H4 (cell line): ENCODE measurements at places on chromosomes 2 and 18.

DNA sequence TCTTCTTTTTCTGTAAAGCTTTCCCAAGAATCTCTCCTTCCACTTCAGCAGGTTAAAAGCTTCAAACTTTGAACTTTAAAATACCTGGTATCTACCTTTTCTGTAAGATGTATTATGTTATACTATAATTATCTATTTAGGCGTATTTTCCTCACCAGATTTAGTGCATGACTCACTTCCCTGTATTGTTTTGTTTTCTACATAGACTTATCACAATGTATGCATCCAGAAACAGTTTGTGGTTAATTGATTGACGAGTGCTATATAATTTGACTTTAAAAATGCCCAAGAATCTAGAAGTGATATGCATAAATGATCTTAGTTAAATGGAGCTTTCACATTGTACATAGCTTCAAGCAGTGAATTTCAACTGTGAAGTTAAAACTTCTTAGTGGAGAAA is 473.9 kb upstream of the CDH2 start:
- DNase-seq, result no peak

DNA sequence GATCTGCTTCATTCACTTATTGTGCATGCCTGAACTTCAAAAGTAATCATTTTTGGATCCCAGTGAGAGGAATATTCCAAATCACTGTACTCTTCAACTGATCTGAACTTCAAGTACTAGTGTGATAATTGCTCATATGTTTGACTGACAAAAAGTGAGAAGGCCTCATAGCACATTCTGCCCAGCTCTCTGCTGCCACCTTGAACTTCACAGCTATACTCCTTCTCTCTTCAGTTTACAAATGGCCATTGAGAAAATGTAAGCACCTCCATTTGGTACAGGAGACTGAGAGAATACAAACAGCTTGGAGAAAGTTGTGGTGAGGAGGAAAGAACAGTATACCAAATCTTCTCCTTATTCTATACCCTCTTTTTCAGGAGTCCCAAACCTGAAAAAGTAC is 946.0 kb upstream of the CHAC2 start:
- no peak for DNase-seq

DNA sequence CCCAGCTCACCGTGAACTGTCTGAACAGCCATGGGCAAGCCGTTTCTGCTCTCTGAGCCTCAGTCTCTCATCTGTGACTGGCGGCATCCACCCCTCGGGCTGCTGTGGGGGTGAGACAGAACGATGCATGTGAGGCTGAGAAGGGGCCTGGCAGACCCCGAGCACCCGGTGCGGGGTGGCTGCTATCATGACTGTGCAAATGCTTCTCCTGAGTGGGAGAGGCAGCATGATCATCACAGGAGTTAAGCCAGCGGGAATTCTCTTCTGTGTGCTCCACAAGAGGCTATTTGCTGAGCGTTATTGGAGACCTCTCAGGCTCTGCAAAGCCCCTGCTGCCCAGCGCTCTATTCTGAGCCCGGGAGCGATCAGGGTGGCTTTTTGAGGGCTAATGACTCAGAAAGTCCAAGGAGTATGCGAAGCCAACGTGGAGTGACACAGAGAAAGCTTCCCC is 45.8 kb upstream of the ID2 start:
- DNase-seq, result no peak

DNA sequence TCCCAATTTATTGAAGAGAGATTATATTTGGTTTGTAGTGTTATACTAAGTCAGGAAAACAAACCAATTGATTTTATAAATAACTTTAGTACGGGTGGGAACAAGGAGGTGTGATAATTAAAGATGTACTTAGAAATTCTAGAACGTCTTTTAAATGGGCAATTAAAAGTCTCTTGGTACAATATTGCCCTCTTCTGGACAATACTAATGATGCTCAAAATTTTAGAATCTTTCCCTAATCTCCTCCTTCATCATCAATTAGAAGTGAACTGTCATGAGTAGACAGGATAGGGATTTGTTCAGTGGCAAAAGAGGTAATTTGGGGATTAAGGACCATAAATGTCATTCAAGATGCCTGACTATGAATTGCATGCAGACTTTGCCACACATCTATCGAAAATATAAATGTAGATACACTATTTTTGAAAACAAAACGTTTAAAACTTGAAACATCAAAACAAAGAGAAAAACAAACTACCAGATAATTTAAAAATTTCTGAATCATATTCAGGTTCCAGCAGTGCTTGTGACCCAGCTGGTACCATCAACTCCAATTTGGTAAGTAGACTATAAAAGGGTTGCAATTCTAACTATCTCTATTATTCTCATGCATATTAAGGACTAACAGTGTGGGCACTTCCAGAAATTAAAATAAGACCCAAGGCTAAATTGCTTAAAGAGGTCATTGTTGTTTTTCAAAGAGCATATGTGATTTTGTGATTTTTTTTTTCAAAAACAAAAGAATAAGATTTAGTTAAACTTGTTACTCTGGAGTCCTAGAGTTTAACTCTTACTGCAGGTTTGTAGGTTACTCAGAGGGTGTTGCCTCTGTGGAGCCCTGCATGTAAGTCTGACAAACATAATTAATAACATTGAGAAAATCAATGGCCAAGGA is 123.5 kb downstream of the LAMA3 start:
- no peak for DNase-seq

GRCh38 chr18:44374966-44375365 is 305.7 kb upstream of the SETBP1 start:
- DNase-seq, result no peak

GRCh38 chr2:205175831-205176230 is 506.5 kb upstream of the NRP2 start:
- no peak for DNase-seq

DNA sequence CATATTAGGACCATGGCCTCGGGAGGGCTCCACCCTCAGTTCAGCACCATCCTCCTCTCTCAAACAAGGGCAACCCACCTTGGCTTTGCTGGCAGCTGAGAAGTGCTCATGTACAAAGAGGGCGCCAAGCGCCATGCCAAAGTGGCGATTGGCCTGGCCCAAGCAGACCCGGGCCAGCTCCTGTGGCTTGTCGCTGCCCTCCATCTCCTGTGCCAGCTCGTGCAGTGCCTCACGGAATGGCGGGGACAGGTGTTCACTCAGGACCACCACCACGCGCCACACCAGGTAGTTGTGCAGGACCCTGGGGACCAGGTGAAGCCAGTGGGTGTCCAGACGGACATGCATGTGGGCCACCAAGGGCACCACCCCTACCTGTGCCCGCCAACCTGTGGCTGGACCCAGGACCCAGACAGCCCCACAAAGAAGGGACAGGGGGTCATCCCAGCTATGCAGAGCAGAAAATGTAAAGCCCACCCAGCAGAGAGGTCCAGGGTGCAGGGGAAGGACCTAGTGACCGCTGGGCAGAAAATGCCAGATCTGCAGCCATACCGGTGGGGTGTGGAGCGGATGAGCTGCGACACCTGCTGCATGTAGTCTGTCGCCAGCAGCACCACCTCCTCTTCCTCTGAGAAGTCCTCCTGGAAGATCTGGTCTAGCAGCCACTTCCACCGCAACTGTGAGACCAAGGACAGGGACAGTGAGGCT is 3.6 kb downstream of the ECEL1 start:
- DNase-seq, result no peak

GRCh38 chr2:120108049-120108448 is 95.2 kb downstream of the EPB41L5 start:
- DNase-seq, result peak; percentile 12

- DNase-seq, result no peak
Observed at GRCh38 chr18:70732916-70733315, 444.1 kb downstream of the SOCS6 start.

DNA sequence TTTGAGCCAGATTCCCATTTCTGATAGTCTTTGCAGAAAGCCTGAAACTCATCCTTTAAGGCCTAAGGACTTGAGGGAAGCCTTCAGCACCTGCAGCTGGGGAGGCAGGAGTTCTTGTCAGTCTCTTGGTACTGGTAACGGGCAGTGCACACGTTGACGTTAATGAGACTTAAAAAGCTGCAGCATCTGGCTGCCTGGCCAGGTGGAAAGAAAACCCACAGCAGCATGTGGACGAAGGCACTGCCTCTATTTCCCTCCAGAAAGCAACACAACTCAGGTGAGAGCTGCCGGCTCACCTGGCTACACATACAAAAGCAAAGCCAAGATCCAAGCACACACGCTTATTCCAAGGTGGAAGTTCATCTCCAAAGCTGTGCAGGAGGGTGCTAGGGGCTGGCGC is 178.8 kb downstream of the ANAPC1 start:
- no peak for DNase-seq

DNA sequence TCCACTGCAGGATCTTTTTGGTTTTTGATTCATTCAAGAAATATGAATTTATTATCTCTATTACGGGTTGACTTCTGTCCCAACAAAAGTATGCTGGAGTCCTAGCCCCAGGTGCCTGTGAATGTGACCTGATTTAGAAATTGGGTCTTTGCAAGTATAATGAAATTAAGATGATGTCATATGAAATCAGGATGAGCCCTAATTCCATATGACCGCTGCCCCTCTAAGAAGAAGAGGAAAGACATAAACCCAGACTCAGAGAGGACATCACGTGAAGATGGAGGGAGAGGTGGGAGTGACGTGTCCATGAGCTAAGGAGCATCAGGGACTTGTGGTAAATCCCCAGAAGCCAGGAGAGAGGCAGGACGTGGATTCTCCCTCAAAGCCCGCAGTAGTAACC is 287.1 kb downstream of the LPIN1 start:
- no peak for DNase-seq

- no peak for DNase-seq
Observed at GRCh38 chr18:55559739-55560138, 28.3 kb downstream of the TCF4 start.

DNA sequence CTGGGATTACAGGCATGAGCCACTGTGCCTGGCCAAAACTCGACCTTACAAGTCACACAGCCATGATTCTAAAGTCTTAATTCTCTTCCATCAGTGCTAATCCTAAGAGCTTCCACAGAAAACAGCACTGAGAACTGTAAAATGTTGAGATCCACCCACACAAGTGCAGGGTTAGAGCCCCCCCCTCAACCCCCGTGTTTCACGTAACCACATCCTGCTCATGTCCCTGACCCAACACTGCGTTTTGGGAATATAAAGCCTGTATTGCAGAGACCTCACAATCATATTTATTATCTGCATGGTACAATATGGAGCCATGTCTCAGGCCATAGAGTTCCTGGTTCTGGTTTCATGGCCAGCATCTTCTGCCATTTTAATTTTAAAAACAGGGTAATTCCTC is 110.8 kb downstream of the GBX2 start:
- no peak for DNase-seq

- peak; percentile 41 for DNase-seq
Observed at GRCh38 chr2:88187038-88187676, 17.0 kb downstream of the THNSL2 start.

GRCh38 chr2:119483896-119484718 is 40.2 kb downstream of the SCTR start:
- no peak for DNase-seq

GRCh38 chr2:192236136-192236535 is 41.4 kb upstream of the TMEFF2 start:
- DNase-seq, result peak; percentile 4

DNA sequence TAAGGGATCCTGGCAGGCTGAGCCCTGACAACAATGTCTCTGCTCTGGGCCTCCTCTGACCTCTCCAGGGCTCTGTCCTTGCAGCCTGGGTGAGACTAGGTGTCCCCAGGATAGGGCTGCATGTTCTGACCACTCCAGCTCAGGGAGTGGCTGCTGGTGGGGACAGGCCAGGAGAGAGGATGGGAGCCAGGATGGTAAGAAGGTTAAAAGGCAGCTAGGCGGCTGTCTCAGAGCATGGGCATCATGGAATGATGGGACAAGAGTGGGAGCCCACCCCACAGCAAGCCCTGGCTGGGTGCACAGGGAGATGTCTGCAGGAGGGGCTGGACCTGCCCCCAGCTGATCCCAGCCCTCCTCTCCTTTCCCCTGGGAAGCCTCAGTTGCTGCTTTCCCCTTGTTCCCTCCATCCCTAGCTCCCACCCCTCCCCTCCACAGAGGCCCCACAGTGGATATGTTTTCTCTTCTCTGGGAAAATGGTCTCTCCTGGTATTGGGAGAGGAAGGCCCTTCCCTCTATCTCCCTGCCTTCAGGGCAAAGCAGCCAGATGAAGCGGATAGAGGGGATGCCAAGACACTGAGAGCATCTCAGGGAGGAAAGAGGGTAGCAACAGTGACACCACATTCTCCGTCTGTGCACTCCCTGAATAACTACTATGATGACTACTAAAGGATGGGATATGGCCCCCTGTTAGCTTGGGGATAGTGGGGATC is 334.3 kb downstream of the DYSF start:
- DNase-seq, result no peak

GRCh38 chr2:16188261-16188890 is 248.0 kb downstream of the MYCN start:
- no peak for DNase-seq

GRCh38 chr2:200708943-200709342 is 102.8 kb upstream of the BZW1 start:
- DNase-seq, result no peak

- no peak for DNase-seq
Observed at GRCh38 chr2:44895061-44895460, 46.4 kb upstream of the SIX3 start.

DNA sequence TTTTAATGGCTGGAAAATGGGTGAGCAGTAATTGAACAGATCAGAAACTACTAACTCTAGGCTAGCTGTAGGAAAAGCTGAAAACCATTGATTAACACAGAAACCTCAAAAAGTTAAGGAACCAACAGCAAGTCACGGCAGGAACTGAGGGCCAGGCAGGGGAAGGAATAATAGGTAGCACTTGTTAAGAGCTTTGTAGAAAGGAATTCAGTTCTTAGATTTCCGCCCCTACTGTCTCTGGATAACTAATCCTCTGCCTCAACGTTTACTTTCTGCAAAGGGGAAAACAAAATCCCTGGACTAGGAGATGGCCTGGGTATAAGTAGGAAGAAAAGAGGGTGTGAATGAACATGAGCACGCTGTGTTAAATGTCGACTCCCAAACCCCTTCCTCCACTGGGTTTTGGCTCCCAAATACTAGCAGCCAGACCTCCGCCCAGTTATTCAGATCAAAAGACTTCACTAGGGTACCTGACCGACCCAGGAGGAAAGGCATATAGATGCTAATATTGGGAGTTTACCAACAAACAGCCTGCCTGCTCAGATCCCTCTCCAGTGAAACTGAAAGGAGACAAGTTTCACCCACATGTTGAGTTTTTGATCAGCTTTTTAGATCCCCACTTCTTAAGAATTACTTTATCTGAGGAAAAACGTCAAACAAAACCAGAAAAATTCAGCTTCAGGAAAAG is 12.4 kb downstream of the SMAD2 start:
- DNase-seq, result no peak

DNA sequence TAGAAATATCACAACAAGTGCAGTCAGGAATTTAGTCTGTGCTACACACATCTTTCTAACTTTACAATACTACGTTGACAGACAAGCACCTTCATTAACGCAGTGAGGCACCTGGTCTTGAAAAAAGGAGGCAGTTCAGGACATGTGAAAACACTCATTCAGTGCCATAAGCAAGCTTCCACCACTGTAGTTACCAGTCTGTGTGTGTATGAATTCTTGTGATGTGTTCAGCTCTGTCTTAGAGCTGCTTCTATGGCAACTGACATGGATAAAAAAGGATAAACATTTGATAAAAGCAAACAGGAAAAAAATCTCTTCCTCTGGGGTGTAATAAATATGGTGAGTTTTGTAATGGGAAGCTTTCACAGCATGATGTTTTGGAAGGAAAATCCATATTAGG is 623.8 kb upstream of the NXPH2 start:
- DNase-seq, result no peak
